ENCODE measurements at places on chromosomes 3 and 15.
A peak's percentile ranks its signal among the peaks of the same experiment; 100 is the strongest.

GRCh38 chr15:65790694-65791334 is 1.3 kb downstream of the DENND4A start:
- DNase-seq = no peak

DNA sequence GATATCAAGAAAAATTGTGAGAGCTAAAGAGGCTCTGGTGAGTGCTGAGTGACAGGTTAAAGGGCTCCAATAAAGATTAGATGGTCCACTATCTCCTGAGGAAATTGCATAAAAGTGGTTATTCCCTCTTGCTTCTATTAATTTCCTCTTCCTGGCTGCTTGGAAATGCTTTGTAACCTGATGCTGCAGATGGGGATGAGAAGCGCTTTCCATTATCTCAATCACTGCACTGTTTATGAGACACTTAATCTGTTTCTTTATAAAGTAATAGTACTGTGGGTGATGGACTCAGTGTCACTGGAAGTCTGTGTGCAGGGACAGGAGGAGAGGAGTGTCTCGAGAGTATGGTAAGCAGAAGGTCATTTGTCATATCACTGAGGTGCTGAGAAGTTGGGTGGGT is 305.3 kb downstream of the EPHB1 start:
- no peak for DNase-seq

GRCh38 chr3:141646760-141647561 is 91.1 kb upstream of the RNF7 start:
- DNase-seq = peak; percentile 37

DNA sequence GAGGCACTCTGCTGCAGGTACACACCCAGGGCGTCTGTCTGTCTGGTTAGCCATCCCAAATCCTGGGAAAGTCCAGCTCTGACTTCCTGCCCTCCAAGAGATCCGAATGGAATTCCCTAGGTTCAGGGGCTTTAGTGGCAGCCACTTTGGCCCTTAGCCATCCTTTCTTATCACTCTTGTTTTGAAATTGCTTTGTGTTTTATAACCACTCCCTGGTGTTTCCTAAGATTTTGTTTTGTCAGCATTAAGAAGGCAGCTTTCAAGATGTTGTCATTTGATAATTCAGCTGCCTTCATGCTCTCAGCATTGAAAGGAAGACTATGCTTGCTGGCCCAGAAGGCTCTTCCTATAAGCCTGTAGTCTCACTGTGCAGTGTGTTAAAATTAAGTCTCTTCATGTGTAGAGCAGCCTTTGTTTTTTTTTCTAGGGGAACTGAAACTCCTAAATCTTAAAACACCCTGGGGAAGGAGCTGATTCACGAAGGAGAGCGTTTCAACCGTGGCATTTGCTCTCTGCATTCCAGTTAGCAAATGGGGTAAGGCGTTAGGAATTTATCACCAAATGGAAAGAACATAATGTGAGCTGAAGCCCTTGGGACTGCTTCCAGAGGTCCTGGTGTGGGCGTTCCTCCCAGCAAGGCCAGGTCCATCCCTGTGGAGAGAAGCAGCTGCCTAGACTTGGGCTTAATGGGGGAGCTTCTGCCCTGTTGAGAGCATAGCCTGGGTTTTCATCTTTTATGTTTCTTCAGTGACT is 14.2 kb upstream of the CLEC3B start:
- DNase-seq = no peak

DNA sequence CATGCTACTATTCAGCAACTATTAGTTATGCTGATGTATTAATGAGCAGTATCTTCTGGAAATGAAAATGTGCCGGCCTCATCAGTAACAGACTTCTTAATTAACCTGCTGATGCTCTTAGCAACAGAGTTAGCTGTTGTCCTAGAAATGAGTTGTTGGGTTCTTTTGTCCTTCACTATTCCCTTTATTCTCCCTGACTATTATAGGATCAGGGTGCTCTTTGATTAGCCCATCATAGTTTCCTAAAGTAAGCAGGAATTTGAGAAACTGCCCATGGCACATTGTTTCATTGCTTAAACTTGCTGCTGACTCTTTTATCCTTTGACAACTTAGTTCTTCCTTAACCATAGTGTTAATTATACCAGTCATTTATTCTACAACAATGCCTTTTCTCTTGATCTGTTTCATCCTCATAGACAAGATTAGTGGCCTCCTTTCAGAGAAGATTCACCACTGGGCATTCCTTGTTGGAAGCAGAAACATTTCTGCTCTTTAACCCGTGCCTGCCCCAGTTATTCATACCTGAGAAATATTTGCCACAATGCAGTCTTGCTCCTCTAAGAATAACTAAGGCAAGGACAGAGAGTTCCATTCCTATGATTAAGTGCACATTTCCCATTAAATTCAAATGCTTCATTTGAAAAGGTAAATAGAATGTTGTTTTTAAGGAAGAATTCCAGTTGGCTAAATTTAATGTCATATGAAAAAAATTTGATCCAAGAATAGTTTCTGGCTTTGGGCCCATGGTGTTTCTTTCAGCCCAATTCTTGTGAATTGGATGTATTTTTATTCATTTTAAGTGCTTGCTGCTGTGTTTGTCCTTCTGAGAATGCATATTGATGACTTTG is 573.3 kb upstream of the TBL1XR1 start:
- no peak for DNase-seq

- no peak for DNase-seq
Observed at GRCh38 chr15:100863796-100864267, 15.8 kb upstream of the ALDH1A3 start.

GRCh38 chr15:95799286-95800200 is 531.0 kb upstream of the NR2F2 start:
- DNase-seq = no peak

GRCh38 chr15:69973102-69973714 is 124.5 kb downstream of the TLE3 start:
- DNase-seq = no peak

DNA sequence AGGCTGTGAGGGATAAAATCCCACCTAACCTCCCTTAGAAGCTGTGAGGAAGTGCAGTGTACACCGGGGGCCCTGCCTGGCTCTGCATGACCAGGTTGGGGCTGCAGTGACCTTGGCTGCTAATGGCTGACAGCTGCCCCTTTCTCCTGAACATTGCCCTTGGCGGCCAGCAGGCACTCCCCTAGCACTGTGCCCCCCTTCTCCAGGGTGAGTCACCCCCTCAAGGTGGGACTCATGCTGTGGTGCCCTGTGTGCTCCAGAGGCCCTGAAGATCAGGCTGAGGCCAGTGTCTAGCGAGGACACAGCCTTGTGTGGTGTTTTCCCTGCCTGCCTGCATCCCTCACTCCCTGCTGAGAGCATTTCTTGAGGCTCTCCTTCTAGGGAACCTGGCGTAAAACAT is 21.0 kb upstream of the FGD5 start:
- DNase-seq = no peak

GRCh38 chr15:33794453-33794852 is 173.8 kb upstream of the CHRM5 start:
- DNase-seq = no peak

- no peak for DNase-seq
Observed at GRCh38 chr3:98457543-98457942, 5.5 kb upstream of the OR5K1 start.

DNA sequence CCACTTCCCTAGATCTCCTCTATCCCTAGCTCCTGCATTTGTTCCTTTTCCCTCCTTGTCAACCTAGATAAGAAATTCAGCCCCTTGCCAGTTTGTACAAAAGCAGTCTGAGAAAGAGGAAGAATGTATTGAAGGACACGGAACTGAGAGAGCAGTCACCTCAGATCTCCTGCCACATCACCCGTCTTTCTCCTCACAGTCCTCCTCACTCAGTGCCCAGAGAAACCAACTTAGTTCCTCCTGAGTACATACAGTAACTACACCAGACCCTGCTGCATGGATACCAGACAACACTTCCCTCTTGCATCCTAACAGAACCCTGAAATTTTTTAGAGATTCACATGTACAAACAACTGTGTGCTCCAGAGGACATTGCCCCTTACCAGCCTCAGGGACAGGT is 563.6 kb upstream of the ADAMTS9 start:
- DNase-seq = no peak

GRCh38 chr3:131705558-131706051 is 202.8 kb upstream of the MRPL3 start:
- peak; percentile 95 for DNase-seq

DNA sequence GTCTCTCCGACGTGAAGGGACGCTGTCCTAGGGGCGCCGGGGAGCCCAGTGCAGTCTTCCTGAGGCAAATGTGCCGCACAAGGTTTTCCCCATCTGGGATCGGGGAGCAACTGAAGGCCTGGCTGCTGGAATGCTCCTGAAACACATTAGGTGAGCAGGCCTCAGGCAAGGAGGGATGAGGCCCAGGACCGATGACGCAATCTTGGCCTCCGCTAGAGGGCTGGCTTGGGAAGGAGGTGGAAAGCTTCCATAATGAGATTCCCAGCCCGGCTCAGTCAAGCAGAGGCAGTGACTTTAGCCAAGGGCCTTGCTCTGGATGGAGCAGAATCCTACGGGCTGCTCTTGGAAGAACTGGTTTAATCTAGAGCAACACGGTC is 50.8 kb downstream of the CPN2 start:
- DNase-seq = no peak

GRCh38 chr3:173823911-173824460 is 426.4 kb downstream of the NLGN1 start:
- no peak for DNase-seq

GRCh38 chr3:27031476-27031875 is 337.7 kb downstream of the NEK10 start:
- no peak for DNase-seq

DNA sequence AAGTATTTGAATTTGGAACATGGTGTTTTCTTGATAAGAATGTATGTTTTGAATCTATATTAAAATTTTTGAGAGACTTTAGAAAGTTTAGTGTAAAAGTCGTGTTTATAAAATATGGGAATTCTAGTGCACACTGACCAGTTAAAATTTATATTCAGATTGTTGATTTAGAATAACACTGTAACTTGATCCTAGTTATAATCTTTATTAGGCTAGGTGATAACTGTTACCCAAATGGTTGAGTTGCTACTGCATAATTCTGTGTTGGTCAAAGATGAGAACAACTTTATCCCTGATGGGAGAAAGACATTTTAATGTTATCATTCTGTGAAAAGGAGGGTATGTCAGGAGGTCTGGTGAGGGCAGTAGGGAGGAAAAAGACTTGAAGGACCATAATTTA is 249.3 kb downstream of the UBE2E2 start:
- no peak for DNase-seq

DNA sequence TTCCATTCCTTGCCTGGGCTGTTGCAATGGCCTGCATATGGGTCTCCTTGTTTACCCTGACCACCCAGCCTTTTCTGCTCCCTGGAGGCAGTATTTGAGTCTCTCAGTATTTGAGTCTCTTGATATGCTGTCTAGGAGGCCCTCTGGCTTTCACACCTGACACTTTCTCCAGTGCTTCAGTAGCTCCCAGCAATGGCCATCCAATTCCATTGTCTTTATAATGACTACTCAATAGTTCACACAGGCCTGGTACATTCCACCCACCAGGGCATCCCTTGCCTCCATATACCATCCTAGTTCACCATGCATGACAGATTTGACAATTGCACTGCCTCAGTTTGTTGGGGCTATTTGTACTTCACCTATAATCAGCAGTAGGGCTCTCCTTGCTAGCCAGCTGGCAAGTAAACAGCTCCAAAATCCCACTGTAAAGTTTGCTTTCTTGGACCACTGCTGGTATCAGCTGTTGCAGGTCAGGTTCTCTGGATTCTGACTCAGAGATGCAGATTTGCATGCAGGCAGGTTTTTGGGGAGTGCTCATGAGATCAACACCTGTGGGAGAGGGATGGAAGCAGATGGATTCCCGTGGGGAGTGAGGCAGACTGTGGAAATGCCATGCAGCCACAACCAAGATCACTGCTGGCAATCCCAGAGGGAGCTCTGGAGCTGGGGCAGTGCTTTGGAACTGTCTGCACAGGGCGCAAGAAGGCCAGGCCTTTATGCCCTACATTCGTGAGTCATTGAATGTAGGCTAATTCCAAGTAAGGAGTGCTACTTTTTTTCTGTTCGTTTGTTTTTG is 19.1 kb upstream of the XIRP1 start:
- no peak for DNase-seq

DNA sequence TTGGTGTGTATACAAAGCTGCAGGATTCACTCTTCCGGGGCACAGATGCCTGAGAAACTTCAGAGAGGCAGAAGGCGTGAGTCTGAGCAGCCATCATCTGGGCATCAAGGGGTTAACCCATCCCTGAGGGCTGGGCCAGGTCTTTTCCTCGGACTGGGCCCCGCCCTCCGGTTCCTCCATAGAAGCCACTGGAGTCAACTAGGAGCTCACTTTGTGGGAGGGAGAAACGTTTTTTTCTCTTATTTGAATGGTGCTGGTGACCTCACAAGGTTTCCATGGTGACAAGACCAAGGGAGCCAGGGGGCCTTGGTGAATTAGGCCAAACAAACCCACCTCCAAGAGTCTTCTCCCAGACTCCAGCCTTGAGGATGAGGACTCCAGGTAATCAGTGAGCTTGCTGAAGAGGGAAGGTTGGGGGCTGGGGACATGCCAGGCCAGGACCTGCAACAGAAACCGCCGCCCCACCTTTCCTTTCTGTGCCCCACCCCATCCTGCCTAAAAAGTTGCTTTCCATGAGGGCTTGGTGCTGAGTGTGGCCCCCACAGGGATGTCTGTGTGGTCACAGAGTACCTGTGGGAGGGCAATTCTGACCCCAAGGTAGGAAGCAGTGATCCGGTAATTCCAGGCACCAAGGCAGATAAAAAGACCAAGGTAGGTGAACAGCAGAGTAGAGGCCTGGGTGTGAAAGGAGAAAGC is 14.8 kb upstream of the INSYN1 start:
- DNase-seq = no peak

- no peak for DNase-seq
Observed at GRCh38 chr3:157294491-157294890, 134.5 kb upstream of the CCNL1 start.

GRCh38 chr15:82047453-82048400 is 1.9 kb upstream of the MEX3B start:
- DNase-seq = no peak

- DNase-seq = no peak
Observed at GRCh38 chr3:122603056-122603455, 25.6 kb downstream of the PARP15 start.
